Activated CD8-positive, alpha-beta memory T cell treated with anti-CD3 and anti-CD28 coated beads for 48 hours (primary cell): ENCODE measurements at places on chromosomes 1 and 21.

DNA sequence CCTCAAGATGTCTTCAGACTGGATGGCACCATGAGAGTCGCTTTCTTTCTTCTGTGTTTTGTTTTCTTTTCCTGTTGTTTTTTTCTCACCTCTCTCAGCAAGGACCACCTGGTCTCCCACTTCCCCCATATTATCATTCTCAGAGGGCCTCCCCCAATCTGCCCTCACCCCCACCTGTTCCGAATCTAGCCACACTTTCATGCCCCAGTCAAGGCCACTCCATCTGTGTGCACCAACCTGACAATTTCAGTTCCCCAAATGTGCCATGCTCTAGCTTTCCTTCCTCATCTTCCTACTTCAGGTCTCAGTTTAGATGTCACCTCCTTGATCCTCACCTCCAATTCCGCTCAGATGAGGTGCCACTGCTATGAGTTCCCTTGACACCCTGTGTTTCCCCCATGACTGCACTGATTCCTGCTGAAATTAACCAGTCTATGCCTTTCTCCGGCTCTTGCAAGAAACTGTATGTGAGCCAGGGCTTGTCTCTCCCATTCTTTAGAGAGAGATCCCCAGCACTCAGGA is 146.2 kb downstream of the PLPP3 start:
- no peak for DNase-seq

DNA sequence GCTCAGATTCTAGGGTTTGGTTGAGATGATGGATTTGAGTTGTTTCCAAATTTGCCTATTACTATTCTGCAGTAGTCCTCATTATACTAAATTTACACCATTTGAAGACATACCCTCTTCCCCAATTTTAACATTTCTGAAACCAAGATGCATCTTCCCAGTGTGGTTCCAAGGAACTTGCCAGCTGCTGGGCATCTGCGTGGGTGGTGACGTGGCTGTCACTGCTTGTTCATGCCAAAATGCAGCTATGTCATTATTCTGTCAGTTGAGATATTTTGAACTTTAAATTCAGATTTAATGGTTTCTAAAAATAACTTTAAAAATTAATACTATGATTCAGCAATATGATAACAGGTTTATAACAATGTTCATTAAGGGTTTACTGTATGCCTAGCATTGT is 1.2 kb downstream of the ZFP69 start:
- DNase-seq: no peak

DNA sequence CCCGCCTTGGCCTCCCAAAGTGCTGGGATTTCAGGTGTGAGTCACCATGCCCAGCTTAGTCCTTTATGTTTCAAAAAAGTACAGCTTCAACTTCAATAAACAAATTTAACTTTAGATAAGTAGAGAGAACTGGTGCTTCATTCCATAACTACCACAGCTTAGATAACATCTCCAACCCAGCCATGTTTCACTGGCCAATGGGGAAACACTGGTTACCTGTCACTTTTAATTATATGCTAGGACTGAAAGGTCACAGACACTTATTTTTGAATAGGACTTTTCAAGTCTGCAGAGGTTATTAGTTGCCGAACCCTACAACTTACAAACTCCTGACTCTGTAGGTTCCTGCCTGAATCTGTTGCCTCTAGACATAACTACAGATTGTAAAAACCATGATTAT is 56.5 kb upstream of the ST6GALNAC3 start:
- no peak for DNase-seq

DNA sequence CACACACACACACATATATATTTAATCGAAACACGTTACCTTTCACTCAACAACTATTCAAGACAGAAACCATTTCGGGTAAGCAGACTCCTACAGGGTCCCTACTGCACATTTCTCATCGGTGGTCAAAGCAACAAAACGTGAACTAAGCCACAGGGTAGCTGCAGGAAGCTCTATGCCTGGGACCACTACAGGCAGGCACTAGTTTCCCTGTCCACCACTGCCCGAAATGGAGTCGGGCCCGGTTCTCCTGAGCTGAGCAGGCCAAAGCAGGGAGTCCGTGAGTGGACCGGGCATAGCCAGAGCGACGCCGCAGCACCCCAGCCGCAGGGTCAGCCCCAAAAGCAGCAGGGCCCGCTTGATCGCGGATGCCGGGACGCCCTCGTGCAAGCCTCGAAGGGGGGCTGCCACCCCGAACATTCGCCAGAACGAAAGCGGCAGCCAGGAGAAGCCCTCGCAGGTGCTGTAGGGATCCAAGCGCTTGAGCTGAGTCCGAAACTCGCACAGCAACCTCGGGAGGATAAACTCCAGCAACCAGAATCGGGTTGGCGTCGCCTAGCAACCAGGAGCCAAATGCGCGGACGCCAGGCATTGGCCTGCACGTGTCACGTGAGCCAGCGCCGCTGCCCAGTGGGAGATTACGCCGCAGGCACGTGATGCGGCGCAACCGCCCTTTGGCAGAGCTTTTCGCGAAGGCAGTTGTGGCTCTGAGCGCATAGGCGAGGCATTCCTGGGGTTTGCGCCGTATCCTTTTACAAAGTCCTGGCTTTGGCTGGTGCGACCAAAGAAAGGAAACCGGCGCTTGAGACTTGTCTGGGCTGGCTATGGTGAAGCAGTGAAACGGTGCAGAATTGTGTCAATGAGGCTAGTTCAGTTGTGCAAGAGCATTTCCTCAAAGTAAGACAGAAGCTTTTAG is 13.9 kb upstream of the DDI2 start:
- DNase-seq: peak; percentile 83

- no peak for DNase-seq
Measured at GRCh38 chr1:164843743-164844500, 284.9 kb downstream of the PBX1 start.

- no peak for DNase-seq
Measured at GRCh38 chr1:84390226-84390625, 8.1 kb upstream of the DNASE2B start.

DNA sequence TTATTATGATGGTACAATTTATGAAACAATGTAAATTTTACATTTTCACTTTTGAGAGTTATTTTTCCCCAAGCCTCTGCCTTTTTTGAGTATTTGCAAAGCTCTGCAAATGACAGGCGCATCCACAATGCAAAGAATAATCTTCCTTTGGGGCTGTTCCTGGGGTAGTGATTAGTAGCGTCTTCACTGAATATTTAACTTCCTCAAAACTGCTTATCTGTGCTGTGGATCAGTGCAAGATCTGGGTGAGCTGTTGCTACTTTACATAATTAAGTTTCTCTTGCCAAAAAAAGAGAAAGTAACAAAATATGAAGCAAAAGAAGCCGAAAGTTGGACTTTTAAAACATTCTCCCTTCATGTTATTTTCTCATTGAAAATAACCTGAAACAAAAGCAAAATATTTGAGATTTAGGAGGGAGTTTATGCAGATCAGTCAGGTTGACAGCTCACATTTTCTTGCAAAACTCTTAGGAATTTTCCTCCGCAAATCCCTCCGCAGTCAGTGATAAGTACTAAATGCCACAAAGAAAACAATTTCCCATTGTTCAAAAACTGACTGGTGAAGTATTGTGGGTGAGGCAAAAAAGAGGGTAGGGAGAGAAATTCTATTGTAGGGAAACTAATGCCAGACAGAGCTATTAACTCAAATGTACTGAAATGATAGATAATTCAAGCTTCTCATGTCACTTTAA is 276.4 kb upstream of the B3GALT2 start:
- no peak for DNase-seq

DNA sequence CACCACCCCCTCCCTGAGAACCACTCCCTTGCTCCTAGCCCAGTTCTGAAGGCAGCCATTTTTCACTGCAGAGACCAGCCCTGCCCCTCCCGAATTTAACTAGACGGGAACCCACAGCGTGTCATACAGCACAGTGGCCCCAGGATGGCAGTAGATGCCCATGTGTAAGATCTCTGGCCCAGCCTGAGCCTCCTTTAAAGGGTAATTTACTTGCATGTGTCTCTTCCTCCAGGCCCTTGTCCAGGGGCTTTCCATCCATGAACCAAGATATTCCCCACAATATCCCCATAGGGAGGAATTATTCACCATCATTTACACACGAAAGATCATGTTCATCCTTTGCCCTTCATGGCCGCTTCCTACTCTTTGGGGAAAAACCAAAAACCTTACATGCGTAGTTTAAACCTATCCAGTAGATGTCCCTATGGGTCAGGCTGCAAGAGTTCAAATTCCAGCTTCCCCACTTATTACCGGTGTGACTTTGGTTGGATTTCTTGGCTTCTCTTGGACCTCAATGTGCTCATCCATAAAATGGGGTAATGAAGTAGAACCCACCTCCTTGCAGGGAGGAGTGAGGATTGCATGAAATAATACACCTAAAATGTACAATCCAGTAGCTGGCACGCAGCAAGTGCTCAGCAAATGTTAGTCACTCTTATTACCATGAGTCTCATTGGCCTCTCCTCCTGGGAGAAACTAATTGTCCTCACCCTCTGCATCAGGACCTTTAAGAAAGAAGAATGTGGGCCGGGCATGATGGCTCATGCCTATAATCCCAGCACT is 4.0 kb upstream of the LACTBL1 start:
- DNase-seq: no peak

GRCh38 chr1:242623756-242624155 is 99.3 kb upstream of the PLD5 start:
- DNase-seq: no peak
